ENCODE measurements at places on chromosomes 12 and 14.

GRCh38 chr14:70782361-70782760 is 27.0 kb downstream of the MAP3K9 start:
- no peak for DNase-seq

DNA sequence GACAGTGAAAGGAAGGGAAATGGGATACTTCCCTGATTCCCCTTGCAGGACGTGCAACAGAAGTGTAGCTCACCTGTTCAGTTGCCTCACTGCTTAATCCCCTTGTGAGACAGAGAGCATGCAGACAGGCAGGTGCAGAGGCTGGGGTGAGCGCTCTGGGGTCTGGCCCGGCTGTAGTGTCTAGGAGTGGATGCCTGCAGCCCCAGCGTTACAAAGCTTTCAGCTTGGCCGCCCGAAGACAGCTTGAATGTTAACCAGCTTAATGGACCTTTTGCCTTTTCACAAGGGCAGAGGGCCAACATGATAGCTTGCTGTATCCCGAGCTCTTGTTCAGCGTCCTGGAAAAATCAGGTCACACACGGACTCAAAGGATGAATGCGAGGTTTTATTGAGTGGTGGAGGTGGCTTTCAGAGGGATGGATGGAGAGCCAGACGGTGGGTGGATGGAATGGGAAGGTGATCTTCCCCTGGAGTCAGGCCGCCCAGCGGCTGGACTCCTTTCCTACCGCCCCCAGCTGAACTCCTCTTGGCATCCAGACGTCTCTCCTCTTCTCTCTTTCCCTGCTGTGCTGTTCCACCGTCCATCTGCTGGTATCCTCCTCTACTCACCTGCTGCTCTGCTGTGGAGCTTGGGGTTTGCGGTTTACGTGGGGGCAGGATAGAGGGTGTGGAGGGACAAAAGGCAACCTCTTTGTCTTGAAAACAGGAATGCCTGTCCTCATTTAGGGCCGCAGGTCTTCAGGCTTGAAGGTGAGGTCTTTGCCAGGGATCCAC is 86.2 kb upstream of the RESF1 start:
- no peak for DNase-seq

- no peak for DNase-seq
These were observed 925.1 kb upstream of the ATXN7L3B start for GRCh38 chr12:73612551-73612950.

DNA sequence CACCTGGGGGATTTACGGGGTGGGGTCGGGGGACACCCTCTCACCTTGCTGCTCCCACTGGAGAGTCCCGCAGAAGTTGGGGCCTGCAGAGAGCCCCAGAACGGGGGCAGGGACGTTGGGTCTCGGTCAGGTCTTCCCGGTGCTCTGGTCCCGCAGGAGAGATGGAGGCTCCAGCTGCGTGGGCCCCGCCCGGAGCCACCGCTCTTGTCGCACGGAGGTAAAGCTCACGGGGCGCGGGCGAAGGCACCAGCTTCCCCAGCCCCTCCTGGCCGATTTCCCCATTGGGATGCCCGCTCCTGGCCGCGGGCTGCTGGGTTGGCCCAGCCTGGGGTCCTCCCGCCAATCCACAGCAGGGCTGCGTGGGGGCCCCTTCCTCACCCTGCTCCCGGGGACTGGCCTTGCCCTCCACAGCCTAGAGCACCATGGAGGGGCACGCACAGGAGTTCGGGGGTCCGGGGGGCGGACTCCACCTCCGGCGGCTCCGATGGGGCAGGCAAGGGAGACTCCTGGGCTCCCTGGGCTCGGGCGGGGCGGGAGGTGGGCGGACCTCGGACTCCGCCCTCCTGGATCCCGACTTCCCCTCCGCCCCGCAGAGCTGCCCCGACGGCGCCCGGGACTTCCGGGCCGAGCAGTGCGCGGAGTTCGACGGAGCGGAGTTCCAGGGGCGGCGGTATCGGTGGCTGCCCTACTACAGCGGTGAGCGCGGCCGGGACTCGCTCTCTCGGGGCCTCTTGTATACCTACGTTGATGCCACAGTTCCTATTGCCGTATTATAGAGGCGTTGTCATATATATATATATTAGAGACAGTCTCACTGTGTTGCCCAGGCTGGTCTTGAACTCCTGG is 8.4 kb downstream of the PAPLN start:
- peak; percentile 47 for DNase-seq

DNA sequence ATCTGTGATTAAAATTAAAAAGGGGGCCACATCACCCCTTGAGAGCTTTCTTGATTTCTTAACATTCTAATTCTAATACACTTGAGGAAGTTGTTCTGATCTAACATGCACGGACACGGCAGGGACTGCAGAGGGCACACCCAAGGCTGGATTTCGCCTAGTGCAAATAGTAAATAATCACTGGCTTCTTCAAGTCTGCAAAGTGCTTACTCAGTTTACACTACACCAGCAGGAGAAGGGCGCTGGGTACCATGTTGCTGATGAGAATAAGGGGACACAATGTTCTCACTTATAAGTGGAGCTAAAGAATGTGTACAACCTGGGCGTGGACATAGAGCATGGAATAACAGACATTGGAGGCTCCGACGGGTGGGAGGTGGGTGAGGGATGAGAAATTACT is 34.2 kb downstream of the TBX5 start:
- DNase-seq: no peak

- no peak for DNase-seq
These were observed at the start of gene TBC1D30 for GRCh38 chr12:64824500-64825142. Gene TBC1D30 (plus strand): TSS chr12:64824647. CDS start chr12:64824880, 233 bp downstream.

GRCh38 chr12:19055589-19055988 is 73.9 kb upstream of the PLEKHA5 start:
- no peak for DNase-seq

- no peak for DNase-seq
These were observed 157.4 kb upstream of the ARID2 start for GRCh38 chr12:45572114-45572513.

DNA sequence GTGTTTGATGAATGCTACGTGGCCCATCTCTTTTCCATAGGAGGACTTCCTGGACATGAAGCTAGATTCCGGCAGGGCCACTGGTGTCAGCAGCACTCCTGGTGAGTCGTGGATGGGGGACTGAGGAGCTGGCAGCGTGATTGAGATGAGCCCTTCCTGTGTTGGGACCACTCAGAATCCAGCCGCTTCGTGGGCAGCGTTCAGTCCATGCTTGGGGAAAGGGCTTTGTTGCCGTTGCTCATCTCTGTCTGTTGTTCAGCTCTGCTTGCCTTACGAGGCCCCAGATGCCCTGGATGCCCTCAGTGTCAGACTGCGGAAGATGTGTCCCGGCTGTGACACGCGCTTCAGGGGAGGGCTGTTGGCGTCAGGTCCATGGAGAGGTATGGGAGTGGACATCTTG is 127.1 kb upstream of the RTL1 start:
- no peak for DNase-seq

DNA sequence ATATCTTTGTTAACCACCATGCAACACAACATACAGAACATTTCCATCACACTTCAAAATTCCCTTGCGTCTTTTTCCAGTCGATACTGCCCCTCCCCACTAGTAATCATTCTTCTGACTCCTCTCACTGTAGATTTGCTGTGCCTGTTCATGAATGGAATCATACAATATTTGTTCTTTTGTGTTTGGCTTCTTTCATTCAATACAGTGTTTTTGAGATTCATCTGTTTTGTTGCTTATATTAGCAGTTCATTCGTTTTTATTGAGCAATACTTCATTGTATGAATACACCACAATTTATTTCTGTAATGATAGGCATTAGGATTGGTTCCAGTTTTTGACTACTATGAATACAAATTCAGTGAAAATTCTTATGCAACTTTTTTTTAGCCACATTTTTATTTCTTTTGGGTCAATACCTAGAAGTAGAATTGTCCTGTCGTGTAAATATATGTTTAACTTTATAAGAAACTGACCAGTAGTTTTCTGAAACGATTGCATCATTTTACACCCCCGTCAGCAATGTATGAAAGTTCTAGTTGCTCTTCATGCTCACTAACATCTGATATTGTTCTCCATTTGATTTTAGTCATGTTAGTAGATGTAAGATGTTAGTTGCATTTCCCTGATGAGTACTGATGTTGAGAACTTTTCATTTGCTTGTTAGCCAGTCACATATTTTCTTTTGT is 127.5 kb downstream of the TGFB3 start:
- no peak for DNase-seq

DNA sequence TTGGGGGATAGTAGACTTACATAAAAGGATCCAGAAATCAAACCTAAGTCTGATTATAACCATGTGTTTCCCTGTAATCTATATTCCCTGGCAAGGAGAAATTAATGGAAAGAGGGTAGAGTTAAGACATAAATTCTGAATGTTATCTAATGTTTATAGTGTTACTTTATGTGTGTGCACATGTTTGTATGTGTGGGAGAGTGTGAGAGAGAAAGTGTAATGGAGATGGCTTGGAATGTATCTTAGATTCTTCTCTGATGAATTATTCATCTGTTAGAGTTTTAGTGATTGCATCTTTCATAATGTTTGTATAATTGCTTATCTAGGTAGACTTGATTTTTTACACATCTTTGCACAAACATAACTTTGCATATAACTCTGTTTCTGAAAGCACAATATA is 490.9 kb downstream of the FLRT2 start:
- no peak for DNase-seq

DNA sequence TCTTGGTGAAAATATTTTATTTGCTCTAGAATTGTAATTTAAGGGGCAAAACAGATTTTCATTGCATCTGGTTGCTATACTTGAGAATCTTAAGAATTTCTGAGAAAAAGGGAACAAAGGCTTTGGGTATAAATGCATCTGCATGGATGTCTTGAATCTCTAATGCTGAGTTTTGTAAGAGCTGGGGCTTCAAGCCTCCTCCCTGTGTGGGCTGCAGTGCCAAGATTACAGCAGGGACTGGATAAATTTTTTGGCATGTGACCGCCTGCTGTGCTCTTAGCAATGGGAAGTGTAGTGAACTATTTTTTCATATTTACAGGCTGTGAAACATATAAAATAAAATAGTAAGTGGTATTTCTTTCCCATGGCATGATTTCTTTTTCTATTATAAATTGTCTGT is 70.0 kb downstream of the SLC38A6 start:
- no peak for DNase-seq

DNA sequence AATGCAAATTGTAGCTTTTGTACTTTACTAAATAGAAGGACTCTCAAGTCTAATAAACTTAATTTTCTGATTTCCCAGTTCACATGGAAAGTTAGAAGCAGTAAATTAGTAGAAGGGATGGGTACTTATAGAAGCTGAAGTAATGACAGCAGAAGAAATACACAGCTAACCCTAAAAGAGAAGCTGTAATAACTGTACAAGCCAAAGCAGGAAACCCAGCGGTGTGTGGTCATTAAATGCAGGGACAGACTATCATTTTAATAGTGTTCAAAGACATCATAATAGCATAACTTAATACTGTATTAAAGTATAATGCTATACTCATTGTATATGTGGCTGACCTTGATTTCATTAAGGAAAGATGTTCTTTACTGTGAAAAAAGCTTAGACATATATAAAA is 74.9 kb downstream of the PCNX1 start:
- no peak for DNase-seq

GRCh38 chr14:81450100-81450531 is 50.0 kb upstream of the STON2 start:
- DNase-seq: no peak

DNA sequence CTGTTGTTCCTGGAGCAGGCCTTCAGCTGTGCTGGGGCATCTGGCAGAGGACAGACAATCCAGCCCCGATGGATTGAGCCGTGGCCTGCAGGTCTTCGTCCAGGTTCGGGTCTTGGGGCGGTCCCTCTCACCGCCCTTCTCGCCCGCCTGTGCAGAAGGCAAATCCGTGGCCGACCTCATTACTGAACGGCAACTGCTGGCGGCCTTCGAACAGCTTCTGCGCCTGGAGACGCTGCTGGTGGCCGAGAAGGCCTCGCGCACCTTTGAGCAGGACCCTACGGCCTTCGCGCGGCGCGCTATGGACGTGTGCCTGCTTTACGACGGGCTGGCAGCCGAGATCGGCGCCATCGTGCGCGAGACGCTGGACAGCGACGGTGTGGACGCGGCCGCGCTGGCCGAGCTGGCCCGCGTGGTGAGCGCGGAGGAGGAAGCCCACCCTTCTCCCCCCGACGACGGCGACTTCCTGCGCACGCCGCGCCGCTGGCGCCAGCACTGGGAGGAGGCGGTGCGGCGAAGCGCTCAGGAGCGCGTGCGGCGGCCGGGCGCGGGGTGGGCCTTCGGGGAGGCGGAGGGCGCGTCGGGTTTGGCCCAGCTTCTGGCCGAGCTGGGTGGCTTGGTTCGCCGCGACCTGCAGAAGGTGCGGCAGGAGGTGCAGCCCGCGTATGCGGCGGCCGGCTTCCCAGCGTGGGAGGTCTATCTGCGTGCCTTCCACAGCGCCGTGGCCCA is 7.6 kb downstream of the EXOC3L4 start:
- no peak for DNase-seq

- DNase-seq: no peak
These were observed 30.9 kb upstream of the WDR89 start for GRCh38 chr14:63672417-63673180.

DNA sequence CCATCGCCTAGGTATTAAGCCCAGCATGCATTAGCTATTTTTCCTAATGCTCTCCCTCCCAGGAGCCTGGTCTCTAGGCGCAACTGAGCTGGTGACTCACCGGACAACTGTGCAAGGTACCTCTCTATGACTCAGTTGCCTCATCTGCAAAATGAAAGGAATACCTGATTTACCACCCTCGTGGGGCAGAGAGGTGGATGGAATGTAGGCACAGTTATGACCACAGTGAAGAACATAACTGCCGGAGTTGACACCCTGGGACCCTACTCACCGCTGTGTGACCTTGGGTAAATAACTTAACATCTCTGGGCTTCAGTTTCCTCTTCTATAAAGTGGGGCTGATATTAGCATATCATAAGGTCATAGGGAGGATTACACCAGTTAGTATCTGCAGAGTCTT is 22.6 kb downstream of the BCL11B start:
- DNase-seq: no peak

GRCh38 chr14:95256776-95257060 is 63.0 kb downstream of the CLMN start:
- DNase-seq: no peak

- no peak for DNase-seq
These were observed 156.5 kb downstream of the PRKCH start for GRCh38 chr14:61477712-61478462.

DNA sequence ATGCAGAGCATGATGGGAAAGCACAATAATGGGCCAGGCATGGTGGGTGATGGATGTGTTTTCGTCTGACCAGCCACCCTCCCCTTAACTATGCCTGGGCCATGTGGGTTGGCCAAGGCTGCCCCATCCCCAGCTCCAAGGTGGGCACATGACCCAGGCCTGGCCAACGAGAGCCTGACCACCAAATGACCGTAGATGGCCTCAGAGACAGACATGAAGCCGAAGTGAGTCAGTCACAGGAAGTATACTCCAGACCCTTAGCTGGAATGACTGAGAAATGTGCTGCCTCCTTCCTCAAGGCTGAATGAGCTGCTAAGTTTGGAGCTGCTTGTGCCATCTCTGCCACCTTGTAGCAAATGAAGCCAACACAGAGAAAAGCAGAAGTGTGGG is 233.6 kb downstream of the BCL11B start:
- DNase-seq: no peak

DNA sequence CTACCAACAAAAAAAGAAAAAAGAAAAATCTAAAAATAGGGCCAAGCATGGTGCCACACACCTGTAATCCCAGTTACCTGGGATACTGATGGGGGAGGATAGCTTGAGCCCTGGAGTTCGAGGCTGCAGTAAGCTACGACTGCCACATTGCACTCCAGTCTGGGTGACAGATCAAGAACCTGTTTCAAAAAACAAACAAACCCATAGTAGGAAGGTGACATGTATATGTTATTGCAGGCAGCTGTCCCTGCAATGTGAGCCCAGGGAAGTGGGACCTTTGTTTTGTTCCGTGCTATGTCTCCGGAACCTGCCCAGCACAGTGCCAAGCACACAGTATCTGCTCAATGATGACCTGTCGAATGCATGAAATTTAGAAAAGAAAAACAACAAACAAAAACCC is 37.2 kb upstream of the YY1 start:
- no peak for DNase-seq

All from memory B cell (primary cell).